ENCODE measurements at places on chromosomes 6 and 20.

- DNase-seq: no peak
Observed at GRCh38 chr6:158040804-158041347, 59.2 kb downstream of the SYNJ2 start.

DNA sequence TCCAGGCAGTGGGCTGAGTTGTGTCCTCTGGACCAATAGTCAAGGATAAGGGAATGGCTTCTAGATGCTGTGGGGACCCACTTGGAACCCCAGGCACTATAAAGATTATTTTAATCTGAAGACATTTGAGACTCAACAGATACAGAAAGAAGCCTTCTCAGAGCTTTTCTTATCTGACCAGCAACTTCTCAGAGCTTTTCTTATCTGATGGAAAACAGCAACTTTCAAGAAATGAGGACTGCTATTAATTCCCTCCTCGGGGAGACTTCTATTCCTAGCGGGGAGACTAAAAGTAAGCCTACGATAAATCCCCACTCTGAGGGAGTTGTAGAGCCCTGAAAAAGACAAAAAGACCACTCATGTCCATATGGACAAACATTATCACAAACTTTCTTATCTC is 160.5 kb downstream of the RNASET2 start:
- DNase-seq: no peak

DNA sequence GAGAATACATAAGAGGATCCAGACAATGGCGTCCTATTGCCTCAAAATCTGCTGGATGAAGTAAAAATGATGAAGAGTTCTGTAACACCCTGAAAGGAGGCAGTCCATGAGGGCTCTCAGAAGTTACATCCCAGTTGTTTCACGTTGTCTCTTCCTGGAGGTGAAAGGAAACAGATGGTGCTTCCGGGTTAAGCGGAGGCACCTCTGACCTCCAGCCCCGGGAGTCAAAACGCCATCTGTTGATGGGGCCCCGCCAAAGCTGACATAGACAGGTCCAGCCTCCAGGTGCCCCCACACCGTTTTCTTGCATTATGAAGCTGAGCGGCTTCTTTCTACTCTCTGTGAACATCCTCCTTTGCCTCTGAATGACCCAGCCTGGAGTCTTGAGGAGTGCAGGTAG is 9.5 kb downstream of the SEMG2 start:
- DNase-seq: no peak

- DNase-seq: no peak
Observed at GRCh38 chr6:86456821-86457220, 480.5 kb upstream of the HTR1E start.

- DNase-seq: no peak
Observed at GRCh38 chr6:52650941-52651340, 20.0 kb upstream of the TMEM14A start.

- DNase-seq: no peak
Observed at GRCh38 chr6:5673019-5673790, 333.5 kb downstream of the NRN1 start.

Data from cortex of kidney (tissue), 1 donor.